Stimulated activated CD8-positive, alpha-beta memory T cell treated with anti-CD3 and anti-CD28 coated beads, Interleukin-15, amount 100 ng/mL, for 1 hour (primary cell): ENCODE measurements at places on chromosomes 4 and X.

- DNase-seq = no peak
Observed at GRCh38 chrX:96685210-96686099, 813 bp downstream of the DIAPH2 start.

GRCh38 chr4:86497980-86498862 lies 95.9 kb upstream of the PTPN13 start:
- no peak for DNase-seq

DNA sequence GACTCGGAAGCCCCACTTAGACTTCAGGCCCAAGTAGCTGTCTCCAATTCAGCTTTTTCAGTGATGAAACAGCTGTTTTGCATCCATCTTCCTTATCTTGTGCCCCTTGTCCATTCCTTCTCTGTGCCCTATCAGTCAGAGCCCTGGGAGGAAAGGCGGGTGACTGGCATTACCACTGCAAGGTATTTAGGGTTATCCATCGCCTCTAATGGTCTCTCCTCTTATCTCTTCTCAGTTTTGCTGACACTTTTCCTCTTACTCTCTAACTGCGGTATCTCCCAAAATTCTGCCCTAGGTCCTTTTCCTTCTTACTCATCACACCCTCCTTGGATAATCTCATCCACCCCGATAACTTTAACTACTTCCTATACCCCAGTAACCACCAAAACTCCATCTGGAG lies 13.7 kb downstream of the GAB3 start:
- DNase-seq = no peak

DNA sequence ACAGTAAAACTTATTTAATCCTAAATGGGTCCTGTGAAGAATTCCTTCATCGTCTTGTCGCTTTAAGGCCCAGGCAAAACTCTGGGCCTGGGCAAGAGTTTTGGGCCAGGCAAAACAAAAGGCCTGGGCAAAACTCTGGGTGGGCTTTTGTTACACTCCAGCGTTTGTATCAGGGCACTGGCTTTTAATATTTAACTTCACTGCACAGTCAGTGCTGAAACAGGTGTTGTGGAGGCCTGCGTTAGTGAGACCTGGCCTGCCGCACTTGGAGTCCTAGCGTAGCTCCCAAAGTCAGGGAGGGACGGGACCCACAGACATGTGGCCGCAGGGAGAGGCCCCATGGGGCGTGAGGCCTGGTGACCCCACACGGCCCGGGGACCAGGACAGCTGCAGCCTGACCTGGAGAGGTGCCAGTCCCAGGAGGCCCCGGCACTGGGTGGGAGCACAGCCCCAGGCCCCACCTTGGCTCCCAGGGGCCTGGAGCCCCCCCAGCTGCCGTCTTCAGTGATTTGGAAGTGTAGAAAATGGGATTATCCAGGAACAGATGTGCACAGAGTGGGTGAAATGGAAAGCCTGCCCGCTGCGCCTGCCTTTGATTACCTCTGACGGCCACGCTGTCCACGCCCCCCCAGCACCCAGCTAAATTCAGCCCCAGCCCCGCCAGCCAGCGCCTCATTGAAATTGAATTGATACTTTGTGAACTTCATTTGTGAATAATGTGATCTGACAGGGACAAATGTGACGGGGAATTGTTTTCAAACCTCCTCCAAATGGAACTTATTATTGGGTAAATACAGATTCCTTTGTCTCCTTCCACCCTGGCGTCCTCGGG lies 132.9 kb upstream of the NKX1-1 start:
- no peak for DNase-seq

DNA sequence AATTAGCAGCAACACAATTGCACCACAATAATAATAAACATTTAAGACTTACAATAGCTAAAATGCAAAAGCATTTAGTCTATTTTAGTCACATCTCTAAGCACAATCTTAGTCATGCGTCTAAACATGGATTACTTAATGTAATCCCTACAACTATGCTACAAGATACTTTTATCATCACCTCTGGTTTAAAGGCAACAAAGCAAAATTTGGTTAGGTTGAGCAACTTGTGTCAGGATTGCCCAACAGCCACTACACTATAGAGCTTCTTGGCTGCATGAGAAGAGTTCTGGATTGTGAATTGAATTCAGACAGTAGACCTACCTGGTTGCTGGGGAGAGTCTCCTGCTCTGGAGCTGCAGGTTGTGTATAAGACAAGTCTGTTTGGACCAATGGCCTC lies 146.5 kb upstream of the PUDP start:
- DNase-seq = no peak

DNA sequence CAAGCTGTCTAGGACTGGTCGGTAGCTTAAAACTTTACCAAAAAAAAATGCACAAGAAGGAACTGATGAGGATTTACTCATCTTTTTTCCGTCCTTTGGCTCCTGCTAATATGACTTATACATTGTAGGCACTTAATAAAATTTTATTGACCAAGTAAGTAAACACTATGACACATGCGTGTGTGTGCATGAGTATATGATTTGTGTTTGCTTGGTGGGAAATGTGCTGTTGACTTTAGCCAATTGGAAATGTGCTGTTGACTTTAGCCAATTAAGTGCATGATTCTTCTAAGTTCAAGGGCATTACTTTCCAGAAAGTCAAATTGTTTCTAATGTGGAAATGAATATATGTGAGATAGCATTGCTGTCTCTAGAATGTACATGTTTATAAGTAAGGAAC lies 78.3 kb downstream of the FIP1L1 start:
- no peak for DNase-seq

- no peak for DNase-seq
Observed at GRCh38 chr4:163949976-163950601, 455.6 kb downstream of the TMA16 start.

GRCh38 chr4:184347251-184348239 lies 126.8 kb downstream of the IRF2 start:
- DNase-seq = no peak

- DNase-seq = no peak
Observed at GRCh38 chr4:147530723-147531122, 49.8 kb downstream of the EDNRA start.

- no peak for DNase-seq
Observed at GRCh38 chrX:132033166-132033565, 10.1 kb downstream of the STK26 start.

DNA sequence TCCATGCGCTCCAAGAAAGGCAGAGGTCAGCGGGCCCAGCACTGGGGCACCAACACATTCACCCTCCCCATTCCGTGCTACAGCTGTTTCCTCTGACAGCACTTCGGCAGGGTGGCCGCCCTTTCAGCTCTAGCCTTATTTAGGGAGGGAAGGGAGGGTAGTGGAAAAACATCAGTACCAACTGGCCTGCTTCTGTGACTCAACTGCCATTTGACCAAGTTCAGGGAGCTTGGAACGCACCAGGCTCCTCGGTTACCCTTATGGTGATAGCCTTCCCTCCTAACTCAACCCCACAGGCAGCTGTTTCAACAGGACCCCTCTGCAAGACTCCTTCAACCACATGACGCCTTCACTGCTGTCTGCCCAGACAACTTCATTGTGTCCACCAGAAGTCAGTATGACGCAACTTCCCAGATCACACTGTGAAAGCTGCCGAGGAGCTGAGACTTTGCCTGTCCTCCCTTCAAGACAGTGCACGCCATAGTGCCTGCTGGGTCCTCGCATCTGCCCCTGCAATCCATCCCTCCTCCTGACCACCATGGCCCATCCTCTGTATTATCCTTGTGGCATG lies 132.2 kb downstream of the AFAP1 start:
- DNase-seq = no peak

DNA sequence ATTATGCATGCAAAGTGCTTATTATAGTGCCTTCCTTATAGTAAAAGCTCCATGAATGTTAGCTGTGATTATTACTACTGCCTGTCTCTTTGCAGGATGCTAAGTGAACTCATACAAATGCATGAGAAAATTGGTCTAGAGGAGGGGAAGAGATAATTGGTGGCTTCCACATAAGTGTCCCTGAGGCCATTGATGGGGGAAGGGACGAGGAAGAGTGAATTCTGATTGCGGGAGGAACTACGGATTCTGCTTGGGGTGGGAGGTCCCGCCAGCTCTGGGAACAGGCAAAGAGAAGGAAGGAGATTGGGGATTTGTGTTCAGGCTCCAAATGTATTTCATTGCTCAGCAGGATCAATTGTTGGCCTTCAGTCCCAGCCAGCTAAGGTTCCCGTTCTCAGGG lies 11.6 kb upstream of the ARHGAP36 start:
- DNase-seq = no peak

DNA sequence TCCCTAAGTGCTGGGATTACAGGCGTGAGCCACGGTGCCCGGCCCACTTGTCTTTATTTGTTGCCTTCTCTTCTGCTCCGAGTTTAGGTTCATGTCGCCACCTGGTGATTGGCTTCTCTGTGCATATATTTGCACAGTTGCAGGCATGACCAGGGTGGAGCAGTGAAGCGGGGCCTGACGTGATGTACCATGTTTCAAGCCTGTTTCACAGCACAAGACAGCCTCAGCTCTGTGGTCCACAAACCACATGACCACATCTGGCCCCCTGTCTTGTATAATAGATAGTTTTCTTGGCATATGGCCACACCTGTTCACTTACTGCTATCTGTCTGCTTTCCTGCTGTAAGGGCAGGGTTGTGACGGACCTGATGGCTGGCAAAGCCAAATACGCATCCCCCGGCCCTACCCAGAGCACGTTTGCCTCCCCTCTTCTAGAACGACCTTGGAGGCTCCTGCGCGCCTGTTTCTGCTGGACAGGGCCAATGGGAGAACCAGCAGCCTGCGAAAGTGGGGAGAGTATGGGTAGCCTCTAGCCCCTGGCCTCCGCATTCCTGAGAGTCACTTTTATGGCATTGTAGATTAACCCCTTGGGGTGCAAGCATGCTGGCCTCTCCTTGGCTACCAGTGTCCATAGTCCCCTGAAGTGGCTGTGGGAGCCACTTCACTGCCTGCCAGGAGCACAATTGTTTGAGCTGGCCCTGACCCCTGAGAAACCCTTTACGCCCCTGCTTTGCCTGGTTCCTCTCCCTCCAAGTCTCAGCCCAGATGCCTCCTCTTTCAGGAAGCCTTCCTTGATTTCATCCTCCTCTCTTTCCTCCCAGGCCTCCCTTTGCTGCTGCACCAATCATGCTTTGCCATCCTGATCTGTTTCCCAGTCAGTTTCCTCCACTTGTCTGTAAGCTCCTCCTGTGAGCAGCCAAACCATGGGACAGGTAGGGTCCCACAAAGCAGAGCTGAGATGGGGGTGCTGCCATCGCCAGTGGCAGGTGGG lies 6.0 kb upstream of the SH3TC1 start:
- DNase-seq = no peak

- DNase-seq = no peak
Observed at GRCh38 chr4:125677665-125678307, 363.0 kb downstream of the FAT4 start.

GRCh38 chr4:7803992-7804755 lies 135.5 kb downstream of the AFAP1 start:
- DNase-seq = peak; percentile 77

- no peak for DNase-seq
Observed at GRCh38 chrX:78326401-78326800, 1.0 kb downstream of the CYSLTR1 start.

GRCh38 chrX:63434665-63435064 lies 83.5 kb upstream of the SPIN4 start:
- no peak for DNase-seq

- no peak for DNase-seq
Observed at GRCh38 chr4:54908763-54909162, 216.6 kb downstream of the KDR start.

DNA sequence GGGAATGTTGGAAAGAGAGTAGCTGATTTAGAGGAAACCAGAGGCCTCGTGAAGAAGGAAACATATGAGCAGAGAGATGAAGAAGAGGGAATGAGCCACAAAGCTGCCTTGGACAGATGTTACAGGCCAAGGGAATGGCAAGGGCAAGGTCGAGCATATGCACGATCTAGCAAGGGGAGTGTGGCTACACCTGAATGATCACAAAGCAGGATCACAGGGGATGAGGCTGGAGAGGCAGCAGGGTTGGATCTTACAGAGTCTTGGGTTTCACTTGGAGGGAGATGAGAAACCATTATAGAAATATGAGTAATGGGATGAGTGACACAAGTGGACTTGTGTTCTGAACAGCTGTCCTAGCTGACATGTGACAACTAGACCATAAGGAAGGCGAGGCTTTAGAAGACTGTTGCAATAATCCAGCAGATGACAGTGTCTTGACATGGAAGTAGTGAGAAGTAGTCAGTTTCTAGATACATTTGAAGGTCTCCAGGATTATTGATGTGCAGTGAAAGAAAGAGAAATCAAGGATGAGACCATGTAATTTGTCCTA lies 58.7 kb downstream of the RASGEF1B start:
- DNase-seq = no peak

- DNase-seq = no peak
Observed at GRCh38 chr4:128715616-128716015, 93.9 kb upstream of the JADE1 start.

GRCh38 chr4:181784881-181785280 lies 458.3 kb upstream of the TENM3 start:
- DNase-seq = no peak

DNA sequence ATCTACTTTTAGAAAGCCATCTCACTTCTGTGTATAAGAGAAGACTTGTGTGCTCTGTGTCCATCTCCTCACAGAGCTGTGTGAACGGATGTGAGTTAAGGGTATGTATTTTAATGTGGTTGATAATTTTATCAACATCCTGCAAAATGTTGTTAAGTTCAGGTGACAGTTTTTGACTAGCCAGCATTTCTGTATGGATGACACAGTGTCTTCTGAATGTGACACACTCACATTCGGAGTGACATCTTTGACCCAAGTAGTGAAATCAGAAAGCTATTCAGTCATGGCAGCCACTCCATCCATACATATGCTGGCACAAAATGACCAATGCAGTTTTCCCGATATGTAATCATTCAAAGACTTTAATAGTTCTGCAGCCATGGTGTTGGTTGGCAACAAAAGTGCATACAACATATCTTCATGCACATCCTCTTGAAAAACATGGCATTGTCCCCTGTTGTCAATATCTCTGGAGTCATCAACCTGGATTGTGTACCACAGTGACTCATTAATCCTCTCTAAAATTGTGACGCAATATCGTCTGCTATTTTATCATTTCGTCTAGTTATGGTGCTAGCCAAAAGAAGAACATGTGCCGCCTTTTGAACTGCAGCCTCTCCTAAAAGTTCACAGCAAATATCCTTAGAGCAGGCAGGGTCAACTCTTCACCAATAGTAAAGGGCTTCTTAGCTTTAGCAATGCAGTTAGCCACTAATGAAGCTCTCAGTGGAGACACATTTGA lies 6.8 kb upstream of the FGF2 start:
- no peak for DNase-seq

GRCh38 chr4:129994715-129995114 lies 898.8 kb downstream of the C4orf33 start:
- no peak for DNase-seq

DNA sequence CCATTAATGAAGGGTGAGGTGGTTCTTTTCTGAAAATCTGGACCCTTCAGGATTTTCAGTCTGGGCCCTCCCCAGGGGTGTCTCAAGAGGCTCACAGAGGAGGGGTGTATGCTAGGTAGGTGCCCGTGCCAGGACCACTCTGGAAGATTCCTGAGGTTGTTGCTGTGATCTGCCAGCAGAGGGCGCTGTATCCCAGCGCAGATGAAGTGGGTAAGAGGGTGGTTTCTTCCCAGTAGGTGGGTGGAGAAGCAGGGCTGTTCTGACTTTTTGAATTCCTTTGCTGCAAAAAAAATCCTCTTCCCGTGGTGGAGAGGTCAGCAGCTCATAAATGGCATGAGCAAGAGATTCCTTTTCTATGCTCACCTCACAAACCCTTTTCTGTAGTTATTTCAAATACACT lies 51.1 kb downstream of the SCML1 start:
- DNase-seq = peak; percentile 4
